ENCODE measurements at places on chromosomes 11 and 22.

DNA sequence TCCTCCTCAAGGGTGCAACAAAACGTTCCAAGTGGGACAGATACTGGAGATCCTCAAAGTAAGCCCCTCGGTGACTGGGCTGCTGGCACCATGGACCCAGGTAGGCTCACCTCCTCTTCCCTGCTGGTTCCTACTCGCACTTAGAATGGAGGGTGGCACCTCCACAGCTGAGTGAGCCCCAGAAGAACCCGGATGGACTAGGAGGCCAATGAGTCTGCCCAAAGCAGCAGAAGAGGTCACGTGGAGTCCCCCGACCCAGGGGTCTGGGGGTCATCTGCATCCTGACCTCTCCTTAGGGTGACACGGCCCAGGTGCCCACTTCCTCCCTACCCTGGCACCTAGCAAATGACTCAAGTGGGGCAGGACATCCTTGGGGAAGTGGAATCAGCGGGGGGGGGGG, 4.4 kb downstream of the APOL1 start:
- DNase-seq = no peak

- no peak for DNase-seq
Measured at GRCh38 chr11:35553831-35554230, 28.4 kb upstream of the PAMR1 start.

DNA sequence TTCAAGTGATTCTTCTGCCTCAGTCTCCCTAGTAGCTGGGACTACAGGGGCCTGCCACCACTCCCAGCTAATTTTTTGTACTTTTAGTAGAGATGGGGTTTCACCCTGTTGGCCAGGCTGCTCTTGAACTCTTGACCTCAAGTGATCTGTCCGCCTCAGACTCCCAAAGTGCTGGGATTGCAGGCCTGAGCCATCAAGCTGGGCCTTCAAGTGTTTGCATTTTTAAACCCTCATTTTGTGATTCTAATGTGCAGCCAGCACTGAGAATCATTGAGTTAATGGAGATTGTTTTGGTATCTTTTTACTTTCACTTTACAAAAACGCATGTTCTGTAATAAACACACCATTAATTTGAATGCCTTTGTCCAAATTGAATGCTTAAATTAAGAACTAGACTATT, 3.4 kb downstream of the TYR start:
- DNase-seq = no peak

GRCh38 chr11:105612771-105613170, 2.9 kb downstream of the GRIA4 start:
- no peak for DNase-seq

DNA sequence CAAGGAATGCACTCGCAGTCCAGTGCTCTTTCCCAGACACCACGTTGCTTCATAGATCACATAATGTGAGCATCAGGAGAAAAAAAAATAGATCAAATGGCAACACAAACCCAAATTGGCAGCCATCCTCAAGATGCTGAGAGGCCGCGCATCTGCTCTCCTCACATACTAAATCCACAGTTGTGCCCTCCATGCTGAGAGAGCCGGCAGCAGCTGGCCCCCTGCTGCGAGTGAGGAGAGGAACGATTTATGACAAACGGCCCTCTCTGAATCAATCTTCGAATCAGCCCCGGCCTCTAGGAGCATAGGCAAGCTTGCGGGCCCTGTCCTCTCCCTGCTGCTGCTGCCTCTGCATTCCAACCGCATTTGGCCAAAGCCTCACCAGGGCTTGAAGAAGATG, 159.9 kb upstream of the TENM4 start:
- DNase-seq = no peak

DNA sequence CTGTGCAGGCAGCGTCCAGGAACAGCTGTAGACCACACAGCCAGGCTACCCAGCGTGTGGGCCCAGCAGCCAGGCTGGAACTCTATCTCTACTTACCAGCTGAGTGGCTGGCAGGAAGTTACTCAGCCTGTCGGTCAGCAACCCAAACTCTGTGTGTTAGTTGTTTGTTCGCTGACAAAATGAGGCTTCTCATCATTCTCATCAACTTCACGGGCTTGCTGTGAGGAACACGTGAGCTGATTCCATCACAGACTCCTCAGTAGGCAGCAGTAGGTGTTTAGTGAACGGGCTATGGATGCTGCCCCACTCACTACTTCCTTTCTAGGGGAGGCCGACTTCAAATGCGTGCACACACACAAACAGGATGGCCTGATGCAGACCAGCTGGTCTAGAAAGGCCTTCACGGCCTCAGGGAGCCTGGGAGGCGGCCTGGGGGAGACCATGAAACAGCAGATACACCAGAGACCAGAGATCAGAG, 830 bp upstream of the SPDYC start:
- DNase-seq = no peak

- DNase-seq = no peak
Measured at GRCh38 chr11:65058012-65058411, 341 bp downstream of the NAALADL1 start.

DNA sequence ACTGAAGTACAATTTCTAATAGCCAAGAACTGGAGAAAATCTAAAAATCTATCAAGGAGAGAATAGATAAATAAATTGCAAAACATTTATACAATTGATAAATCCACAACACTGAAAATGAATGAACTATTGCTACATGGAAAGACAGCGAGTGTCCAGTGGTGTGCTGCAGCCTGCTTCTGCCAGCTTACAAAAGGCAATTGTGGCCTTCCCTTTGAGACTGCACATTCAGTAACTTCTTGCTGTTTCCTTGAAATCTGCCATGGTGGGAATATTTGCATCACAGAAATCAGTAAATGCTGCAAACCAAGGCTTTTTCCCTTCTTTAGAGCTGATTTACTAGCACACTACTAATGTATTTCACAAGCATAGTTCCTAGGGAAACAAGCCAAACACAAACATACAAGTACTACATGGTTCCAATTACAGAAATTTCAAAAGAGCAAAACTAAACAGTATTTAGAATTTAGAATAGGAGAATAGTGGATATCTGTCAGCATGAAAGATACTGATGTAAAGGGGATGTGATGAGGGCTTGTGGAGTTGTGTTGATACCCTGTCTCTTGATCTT, 76.9 kb upstream of the TRIM77 start:
- DNase-seq = no peak

All from stimulated activated CD8-positive, alpha-beta memory T cell treated with anti-CD3 and anti-CD28 coated beads, Interleukin-15, amount 100 ng/mL, for 24 hours (primary cell).